ENCODE measurements at places on chromosomes 2 and 18.
A peak's percentile ranks its signal among the peaks of the same experiment; 100 is the strongest.

GRCh38 chr2:236638707-236639106 is 69.1 kb downstream of the ACKR3 start:
- peak; percentile 57 for DNase-seq

GRCh38 chr18:62944454-62944853 is 229.1 kb downstream of the PHLPP1 start:
- no peak for DNase-seq

DNA sequence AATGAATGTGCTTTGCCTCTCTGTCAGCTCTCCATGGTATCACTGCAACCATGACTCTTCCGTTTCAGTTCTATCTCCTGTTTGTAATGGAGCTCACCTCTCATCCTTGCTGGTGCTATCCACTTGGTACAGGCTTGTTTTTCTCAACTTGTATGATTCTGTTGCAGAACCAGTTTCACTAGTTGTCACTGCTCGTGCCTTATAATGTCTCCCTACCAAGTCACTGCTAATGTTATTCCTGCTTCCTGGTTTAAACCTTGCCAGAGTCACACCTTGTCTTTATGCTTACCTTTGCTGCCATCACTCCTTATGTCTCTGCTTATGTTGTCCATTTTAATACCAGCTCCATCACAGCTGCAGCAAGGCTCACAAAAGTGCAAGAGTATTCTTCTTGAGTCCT is 1191.0 kb upstream of the LRRTM1 start:
- DNase-seq = no peak

DNA sequence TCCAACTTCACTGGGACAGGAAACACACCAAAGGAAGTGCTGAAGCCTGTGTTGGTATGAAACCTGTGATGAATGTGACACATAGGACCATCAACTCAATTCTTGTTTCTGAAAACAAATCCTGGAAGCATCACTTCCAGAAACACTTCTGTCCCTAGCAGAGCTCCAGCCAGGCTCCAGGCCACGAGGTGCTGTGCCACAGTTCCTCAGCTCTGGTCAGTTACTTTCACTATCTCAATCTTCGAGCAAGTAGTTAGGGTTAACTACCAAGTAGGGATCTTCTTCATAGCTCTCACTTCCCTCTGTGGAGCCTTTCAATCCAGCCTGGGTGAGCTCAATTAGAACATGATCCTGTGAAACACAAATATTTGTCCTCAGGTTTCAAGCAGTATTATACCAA is 3.6 kb upstream of the LCT start:
- no peak for DNase-seq

GRCh38 chr2:47935071-47935470 is 28.8 kb upstream of the FBXO11 start:
- DNase-seq = no peak

DNA sequence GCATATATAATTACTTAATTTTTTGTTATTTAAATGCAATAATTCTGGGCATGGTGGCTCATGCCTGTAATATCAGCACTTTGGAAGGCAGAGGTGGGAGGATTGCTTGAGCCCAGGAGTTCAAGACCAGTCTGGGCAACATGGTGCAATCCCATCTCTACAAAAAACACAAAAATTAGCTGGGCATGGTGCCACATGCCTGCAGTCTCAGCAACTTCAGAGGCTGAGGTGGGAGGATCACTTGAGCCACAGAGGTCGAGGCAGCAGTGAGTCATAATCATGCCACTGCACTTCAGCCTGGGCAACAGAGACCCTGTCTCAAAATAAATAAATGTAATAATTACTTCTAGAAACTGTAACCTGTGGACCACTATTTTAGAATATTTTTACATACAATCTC is 21.5 kb upstream of the TMEM87B start:
- DNase-seq = peak; percentile 65

DNA sequence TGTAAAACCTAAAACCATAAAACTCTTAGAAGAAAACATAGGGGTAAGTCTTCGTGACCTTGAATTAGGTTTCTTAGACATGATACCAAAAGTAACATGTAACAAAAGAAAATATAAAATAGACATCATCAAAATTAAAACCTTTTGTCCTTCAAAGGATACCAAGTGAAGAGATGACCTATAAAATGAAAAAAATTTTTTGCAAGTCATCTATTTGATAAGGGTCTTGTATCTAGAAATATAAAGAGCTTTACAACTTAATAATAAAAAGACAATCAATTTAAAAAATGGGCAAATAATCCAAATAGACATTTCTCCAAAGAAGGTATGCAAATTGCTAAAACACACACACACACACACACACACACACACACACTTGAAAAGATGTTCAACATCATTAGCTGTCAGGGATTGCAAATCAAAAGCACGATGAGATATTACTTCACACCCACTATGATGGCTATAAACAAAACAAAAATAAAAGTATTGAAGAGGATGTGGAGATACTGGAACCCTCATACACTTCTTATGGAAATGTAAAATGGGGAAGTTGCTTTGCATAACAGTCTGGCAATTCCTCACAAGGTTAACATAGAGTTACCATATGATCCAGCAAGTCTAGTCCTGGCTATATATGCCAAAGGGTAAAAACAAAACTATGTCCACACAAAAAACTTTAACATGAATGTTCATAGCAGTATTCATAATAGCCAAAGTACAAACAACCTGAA is 23.3 kb downstream of the SPDYA start:
- no peak for DNase-seq

DNA sequence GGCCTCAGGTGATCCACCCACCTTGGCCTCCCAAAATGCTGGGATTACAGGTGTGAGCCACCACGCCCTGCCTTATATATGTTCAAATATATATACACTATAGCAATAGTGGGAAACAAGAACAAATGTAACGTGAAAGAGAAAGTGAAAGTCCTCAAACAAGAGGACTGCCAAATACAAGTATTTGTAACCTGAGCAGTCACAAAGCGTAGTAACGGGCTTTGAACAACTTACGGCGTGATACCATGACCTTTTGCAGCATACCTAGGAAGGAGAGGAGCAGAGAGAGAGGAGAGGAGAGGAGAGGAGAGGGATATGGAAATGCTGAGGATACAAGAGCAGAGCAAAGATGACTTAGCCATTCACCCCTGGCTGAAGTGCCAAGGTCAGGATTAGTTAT is 113.8 kb upstream of the RGPD4 start:
- no peak for DNase-seq

GRCh38 chr2:145076085-145076484 is 556.2 kb upstream of the ZEB2 start:
- DNase-seq = no peak

- DNase-seq = no peak
Observed at GRCh38 chr2:232386740-232387450, 8.3 kb downstream of the ALPP start.

- no peak for DNase-seq
Observed at GRCh38 chr2:119482481-119483394, 41.5 kb downstream of the SCTR start.

- no peak for DNase-seq
Observed at GRCh38 chr2:37581433-37581832, 90.0 kb downstream of the CDC42EP3 start.

GRCh38 chr2:222762342-222762741 is 90.9 kb downstream of the MOGAT1 start:
- DNase-seq = no peak

- no peak for DNase-seq
Observed at GRCh38 chr2:204604061-204604460, 58.8 kb downstream of the PARD3B start.

GRCh38 chr18:42536442-42536841 is 579.0 kb downstream of the RIT2 start:
- no peak for DNase-seq

DNA sequence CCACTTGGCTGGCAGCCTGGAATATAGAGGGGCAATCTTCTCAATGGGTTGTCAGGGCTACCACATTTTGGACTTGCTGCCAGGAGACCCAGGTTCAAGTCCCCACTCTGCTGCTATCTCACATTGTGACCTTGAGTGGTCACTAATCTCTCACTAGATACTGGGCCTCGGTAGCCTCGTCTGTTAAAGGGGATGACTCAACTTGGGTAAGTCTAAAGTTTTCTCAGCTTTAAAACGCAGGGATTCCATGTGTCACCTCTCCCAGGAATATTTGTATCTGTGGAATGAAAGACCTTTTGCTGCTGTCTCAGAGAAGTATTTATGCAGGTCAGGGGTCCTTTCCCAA is 86.3 kb downstream of the SEMA4F start:
- no peak for DNase-seq
